Stimulated activated CD4-positive, alpha-beta T cell treated with anti-CD3 and anti-CD28 coated beads, Interleukin-1b, Interleukin-23, amount 100 ng/mL, for 1 hour (primary cell): ENCODE measurements at places on chromosomes 12 and 14.
A peak's percentile ranks its signal among the peaks of the same experiment; 100 is the strongest.

GRCh38 chr14:103108749-103109207 is 14.3 kb downstream of the EXOC3L4 start:
- no peak for DNase-seq

DNA sequence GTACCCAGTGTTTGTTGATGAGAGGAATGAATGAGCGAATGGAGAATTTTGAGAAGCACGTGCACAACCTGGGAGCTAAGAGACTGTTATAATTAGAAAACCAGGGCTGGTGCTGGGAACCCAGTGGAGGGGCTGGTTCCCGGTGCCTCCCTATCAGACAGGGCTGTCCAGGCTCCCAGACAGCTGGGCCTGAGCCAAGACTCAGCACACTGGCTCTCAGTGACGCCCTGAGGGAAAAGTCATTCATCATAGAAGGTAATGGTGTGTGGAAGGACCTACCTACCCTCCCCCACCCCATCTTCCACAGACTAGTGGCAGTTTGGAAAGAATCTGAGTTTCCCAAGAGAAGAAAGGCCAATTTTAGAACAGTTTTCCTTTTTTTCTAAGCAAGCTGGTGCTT is 34.7 kb downstream of the KCNA5 start:
- no peak for DNase-seq

DNA sequence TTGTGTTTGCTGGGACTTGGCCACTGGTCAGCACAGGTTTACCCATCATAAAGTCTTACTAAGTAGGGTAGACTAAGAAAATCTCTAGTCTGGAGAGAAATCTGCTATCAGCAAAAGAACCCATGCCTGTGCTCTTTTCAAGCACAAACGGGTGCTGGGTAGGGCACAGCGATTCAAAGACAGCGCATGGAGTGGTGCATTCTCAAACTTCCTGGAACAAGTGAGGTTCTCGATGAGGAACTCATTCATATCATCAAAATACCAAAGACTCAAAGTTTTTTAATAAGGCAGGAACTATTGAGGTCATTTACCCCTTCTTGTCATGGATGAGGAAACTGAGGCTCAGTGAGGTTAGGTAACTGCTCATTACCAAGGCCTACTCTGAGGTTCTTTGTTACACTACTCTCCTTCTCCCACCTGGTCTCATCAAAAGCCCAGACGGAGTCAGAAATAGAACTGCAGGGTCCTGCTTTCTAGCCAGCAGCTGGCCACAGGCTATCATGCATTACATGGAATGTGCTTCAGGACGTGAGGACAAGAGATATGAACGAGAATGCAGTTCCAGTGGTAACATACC is 390.3 kb downstream of the ZFP36L1 start:
- DNase-seq, result no peak

- no peak for DNase-seq
These were observed 34.9 kb upstream of the AEBP2 start for GRCh38 chr12:19404242-19404880.

GRCh38 chr14:87042354-87042753 is 950.6 kb downstream of the GALC start:
- DNase-seq, result no peak

DNA sequence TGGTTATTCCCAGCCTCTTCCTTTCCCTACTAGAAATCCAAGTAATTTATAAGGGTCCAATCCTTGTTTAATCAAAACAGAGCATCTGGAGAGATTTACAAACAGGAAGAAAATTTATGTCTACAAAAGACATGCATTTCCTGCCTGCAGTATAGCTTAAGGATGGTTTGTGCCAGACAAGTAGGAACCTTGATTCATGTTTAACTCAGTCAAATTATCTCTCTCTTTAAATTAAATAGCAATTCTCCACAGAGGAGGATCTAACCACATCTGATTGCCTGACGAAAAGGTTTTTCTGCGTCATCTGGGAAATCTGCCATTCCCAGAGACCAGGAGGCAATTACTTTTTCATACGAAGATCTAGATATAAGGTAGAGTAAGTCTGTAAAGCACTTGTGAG is 105.2 kb downstream of the ZFC3H1 start:
- no peak for DNase-seq

- no peak for DNase-seq
These were observed 1.9 kb downstream of the RESF1 start for GRCh38 chr12:31961137-31961536.

DNA sequence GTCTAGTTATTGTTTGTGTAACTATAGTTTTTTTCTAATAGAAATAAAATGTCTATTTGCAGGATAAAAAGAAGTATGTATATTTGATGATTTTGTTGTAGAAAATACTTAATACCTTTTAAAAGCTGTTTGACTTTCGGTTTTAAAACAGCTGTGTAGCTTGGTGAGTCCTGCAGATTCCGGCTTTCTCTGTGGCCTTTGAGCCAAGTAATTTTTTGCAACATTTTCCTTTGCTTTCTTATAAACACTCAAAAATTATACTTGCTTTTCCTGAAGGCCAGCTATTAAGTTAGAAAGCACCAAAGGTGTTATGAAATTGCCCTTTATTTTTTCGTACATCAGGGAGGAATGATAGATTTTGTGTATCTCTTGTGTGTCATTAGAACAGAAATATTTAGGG is 63.6 kb downstream of the CRADD start:
- no peak for DNase-seq

DNA sequence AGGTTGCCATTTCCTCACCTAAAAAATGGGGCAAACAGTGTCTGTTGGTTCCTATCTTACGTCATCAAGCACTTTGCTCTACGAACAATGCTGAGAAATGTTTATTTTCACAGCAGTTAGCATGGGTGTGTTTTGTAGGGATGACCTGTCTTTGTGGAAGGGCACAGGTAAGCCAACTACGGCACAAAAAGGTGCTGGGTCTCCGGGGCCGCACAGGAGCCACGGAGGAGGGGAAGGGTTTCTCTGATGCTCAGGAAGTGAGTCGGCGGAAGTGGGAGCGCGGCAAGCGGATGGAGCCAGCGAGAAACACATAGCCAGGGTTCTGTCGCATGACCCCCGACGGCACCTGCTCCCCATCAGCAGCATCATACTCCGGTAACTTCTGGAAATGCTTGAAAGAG is 65.6 kb upstream of the TCL1B start:
- no peak for DNase-seq

- DNase-seq, result no peak
These were observed 835.8 kb upstream of the TMEM132C start for GRCh38 chr12:127431177-127431576.

- DNase-seq, result no peak
These were observed 83.5 kb downstream of the BRMS1L start for GRCh38 chr14:35909665-35910064.

- DNase-seq, result no peak
These were observed 473.5 kb downstream of the FOXG1 start for GRCh38 chr14:29240066-29240465.

- DNase-seq, result no peak
These were observed 90.7 kb downstream of the PPFIA2 start for GRCh38 chr12:81668475-81668874.

DNA sequence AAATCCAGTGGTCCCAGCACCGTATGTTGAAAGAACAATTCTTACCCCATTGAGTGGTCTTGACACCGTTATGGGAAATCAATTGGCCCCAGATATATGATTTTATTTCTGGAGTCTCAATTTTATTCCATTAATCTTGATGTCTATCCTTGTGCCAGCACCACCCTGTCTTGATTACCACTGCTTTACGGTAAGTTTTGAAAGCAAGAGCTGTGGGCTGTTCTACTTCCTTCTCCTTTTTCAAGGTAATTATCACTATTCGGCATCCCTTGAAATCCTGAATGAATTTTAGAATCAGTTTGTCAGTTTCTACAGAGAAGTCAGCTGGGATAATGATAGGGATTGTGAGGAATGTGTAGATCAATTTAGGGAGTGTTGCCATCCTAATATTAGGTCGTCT is 160.8 kb upstream of the SFSWAP start:
- DNase-seq, result no peak

GRCh38 chr12:25806271-25806670 is 152.2 kb upstream of the RASSF8 start:
- DNase-seq, result no peak

DNA sequence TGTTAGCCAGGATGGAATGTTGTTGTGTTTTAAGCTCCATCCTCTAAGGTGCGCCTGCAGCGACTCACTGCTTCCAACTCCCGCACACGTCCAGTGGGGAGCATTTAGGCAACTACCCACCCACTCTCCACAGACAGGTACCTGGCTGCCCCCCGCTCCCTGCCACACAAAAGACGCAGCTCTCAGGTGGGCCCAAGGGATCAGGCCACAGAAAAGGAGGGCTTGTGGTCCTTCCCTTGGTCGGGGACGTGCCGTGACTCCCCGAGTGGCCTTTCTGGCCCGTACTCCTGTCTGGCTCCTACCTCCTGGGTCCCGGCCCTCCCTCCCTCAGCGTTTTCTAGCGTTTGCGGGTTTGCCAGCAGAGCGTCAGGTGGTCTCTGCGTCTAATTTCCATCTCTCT is 16.2 kb downstream of the TEDC1 start:
- no peak for DNase-seq

- no peak for DNase-seq
These were observed 8.1 kb upstream of the LRRK2 start for GRCh38 chr12:40216516-40217288.

GRCh38 chr12:8780389-8780788 is 42.0 kb upstream of the A2ML1 start:
- DNase-seq, result no peak

DNA sequence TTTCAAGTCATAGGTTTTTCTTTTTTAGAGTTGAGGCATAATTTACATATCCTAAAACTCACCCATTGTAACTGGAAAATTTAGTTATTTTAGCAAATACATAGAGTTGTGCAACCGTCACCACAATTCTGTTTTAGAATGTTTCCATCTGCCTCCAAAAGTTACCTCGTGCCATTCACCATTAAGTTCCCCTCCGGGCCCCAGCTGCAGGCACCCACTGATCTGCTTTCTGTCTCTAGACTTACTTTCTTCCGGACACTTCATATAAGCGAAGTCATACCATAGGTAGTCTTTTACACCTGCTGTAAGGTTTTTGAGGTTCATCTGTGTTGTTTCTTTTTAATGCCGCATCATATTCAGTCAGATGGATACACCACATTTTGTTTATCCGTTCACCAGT is 28.7 kb downstream of the PPP2R5C start:
- no peak for DNase-seq

DNA sequence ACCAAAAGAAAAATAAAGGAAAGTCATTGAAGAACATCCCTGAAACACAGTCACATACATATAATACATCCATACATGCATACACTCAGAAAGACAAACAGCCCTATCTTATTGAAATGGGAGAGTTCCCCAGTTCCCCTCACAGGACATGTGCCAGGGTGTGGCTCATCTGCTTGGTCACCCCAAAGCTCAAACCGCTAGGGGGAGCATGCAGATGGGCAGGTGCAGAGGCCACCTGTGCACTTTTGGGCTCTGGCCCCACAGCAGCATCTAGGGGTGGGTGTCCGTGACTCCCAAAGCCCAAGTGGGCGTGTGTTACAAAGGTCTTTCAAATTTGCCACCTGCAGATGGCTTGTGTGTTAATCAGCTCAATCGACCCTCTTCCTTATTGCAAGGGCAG is 75.2 kb downstream of the CMAS start:
- DNase-seq, result peak; percentile 3

GRCh38 chr14:49907186-49907585 is 14.3 kb downstream of the ARF6 start:
- no peak for DNase-seq

GRCh38 chr14:60975551-60975950 is 5.3 kb downstream of the TRMT5 start:
- DNase-seq, result no peak
